ENCODE measurements at places on chromosomes 4 and X. TPM values are rescaled to one million over a fixed set of nuclear protein-coding genes. Genes with fewer than 3 reads are reported as not detected.

DNA sequence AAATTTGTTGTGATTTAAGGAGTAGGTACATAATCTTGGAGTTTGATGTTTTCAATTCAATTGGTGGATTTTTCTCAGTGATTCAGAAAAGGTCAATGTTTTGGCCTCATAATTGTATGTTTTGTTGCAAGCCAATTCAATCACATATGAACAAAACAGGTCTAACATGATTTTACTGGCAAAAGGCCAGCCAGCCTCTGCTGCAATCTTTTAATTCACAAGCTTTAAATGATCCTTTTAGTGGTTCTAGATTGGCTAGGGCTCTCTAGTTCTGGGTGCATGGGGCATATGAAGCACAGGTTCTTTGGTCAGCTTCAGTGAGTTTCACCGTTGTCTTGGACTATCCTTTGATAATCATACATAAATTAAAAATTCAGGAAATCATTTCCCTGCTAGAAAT is 19.2 kb upstream of the SLC6A14 start:
- DNase-seq: no peak

DNA sequence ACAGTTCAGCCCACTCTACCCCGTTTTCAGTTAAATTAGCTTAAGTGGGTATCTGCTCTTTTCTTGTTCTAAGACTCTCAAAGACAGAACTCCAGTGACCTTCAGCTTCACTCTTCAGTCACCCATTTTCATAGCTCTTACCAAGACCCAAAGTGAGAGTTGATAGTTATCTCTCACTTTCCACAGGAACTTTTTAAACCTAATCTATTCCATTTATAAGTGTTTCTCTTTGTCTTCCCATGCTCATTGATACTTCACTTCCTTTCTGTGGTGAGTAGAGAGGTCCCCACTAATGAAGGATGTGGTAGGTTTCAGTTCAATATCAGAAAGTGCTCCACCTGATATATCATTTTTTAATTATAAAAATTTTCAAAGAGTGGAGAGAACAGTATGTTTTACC is 33.4 kb downstream of the COX18 start:
- no peak for DNase-seq

GRCh38 chrX:7266288-7266687 is 118.3 kb upstream of the PUDP start:
- peak; percentile 47 for DNase-seq

DNA sequence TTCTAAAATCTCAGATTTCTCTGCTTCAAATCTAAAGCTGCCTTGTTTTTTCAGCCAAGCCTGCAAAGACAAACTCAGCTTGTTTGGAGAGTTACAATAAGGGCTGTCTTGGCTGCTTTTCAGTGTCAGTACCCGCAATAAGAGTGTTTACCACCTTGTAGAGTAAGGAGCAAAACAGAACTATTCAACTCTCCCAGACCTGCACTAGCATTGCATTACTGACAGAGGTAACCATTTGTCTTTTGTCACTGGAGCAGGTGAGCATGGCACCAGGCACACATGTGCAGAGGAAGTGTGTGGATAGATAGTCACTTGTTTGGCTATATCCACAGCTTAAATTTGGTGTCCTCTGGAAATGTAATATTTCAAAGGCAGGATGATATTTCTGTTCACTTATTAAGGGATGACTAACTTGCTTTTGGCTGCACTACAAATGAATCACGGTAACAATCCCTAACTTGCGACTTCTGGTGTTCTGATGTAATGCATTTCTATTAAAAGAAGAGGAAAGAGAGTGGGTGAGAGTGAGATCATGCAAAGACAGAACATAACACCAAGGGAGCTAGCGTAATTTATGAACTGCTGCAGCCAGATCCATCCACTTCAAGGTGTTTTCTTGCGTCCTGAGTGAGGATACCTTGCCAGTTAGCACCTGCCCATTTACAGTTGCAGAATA is 38.6 kb downstream of the PTCHD1 start:
- DNase-seq: peak; percentile 86

- no peak for DNase-seq
Measured at GRCh38 chrX:132776486-132777210, 181.8 kb downstream of the HS6ST2 start.

DNA sequence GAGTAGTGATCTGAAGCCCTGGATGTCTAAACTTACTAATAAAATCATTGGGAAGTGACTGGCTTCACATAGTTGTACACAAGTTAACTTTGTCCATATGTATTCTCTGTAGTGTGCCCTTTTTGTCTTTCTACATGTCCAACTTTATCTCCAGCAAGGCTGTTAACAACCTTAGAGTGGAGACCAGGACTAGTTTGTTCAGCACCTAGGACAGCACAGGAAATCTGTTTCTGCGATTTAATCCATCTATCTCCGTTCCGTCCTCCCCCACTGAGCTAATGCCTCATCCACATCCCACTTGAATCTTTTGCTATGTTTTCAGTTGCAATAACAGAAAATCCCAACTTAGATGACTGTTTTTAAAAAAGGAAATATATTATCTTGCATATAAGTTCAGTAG is 3.4 kb upstream of the ARR3 start:
- DNase-seq: no peak

- peak; percentile 82 for DNase-seq
Measured at GRCh38 chr4:106762666-106763443, 273.3 kb downstream of the DKK2 start.

DNA sequence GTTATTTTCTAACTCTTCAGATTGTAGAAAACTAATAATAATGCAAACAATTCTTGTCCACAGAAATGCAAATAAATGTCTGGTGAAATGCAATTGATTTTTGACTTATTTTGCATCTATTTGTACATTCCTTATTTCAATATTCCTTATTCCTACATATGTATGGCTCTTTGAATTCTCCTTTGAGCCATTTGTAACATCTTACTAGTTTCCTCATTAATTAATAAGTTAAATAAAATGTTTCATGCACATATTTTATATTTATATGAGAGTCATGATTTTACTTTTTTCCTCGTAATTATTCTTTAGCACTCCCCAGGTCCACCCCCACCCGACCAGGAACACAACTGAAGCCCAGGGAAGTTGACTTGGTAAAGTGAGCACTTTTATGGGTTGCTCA is 2.7 kb upstream of the FTHL17 start:
- DNase-seq: no peak

DNA sequence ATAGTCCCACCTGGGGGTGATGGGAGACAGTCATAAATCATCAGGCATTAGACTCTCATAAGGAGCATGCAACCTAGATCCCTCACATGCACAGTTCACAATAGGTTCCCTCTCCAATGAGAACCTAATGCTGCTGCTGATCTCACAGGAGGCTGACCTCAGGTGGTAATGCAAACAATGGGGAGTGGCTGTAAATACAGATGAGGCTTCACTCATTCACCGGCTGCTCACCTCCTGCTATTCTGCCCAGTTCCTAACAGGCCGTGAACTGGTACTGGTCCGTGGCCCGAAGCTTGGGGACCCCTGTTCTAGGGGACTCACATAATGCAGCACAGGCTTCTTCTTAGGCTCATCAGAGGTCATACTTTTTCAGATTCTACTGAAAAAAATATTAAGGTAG is 625.9 kb upstream of the AGA start:
- no peak for DNase-seq

FAM200B gene
- total RNA-seq: 27.8 TPM

PGK1 gene
- 277 TPM for total RNA-seq

HS3ST1 gene
- total RNA-seq: 0.16 TPM

MAGEA2 gene
- total RNA-seq: not detected

USP17L10 gene
- not detected for total RNA-seq

EMCN gene
- total RNA-seq: not detected

POU4F2 gene
- total RNA-seq: not detected
